ENCODE measurements at places on chromosomes 4 and X.

DNA sequence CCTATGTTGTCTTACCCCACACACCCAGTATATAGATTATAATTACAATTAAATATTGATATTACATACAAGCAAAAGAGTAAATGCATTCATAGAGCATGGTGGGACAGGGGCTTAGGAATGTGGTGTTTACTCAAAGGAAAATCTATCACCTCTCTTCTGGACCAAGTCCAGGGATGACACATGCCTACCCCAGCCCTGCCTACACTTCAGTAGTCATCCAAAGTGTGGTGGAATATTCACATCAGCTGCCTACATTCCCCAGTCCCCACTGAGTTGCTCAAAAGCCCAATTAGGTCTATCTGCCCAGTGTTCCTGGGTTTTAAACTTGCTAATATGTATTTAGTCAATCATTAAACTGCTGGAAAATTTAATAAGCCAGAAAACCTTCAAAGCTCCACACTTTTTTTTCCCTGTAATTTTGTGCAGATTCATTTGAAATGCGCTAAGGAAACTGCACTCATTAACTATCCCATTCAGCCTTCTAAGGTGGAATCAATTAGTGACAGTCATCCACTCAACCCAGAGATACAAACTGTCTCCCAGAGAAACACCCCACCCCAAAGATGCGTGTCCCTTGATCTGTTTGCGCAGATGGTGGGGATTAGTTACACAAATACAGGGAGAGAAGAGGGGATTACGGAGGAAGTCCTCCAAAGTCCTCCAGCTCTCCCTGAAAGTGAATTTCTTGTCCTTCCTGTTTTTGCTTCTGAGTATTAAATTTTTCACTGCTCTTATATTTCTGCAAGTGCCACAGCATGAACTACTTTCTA, 91.7 kb upstream of the KDR start:
- no peak for DNase-seq

DNA sequence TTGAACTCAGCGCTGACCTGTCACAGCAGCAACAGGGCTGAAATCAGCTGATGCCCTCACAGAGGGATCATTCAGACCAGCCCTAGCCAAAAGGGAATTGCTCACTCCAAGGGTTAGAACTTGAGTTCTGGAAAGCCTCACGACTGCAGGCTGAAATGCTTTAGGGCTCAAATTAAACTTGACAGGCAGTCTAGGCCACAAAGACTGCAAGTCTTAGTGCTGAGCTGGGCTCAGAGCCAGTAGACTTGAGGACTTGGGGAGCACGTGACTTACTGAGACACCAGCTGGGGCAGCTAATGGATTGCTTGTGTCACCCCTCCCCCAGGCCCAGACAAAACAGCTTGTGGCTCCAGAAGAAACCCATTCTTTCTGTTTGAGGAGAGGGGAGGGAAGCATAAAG, 119.0 kb upstream of the SLC6A14 start:
- no peak for DNase-seq

DNA sequence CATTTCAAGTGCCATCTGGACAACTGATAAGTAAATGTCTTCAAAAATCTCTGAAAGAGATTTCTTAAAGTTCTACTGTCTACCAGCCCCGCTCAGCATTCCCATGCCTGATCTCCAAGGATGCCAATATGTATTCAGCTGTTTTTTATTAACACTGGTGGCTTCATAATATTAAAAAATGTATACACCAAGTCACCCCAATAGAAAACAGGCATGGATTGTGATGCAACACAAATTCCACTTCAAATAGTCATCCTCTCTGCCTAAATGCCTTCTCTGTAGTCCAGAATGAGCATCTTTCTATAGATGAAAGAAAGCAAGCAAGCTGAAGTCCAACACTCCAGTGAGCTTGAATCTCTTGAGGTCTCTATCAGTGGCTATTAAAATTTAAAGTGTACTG, 152.2 kb upstream of the PPARGC1A start:
- no peak for DNase-seq

DNA sequence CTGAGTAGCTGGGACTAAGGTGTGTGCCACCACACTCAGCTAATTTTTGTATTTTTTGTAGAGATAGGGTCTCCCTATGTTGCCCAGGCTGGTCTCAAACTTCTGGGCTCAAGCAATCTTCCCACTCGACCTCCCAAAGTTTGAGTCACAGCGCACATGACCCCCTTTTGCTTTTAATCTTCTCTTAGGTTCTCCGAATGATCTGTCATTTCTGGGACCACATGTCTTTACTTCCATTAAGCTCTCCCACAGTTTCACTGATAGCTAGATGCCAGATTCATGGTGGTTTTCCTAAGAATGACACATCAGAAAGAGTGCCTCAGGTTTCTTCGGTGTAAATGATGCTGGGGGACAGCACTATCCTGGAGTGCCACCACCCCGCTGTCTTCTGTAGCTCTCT, 17.9 kb downstream of the PRKX start:
- no peak for DNase-seq

- no peak for DNase-seq
Measured at GRCh38 chr4:25527034-25527433, 128.6 kb upstream of the SLC34A2 start.

DNA sequence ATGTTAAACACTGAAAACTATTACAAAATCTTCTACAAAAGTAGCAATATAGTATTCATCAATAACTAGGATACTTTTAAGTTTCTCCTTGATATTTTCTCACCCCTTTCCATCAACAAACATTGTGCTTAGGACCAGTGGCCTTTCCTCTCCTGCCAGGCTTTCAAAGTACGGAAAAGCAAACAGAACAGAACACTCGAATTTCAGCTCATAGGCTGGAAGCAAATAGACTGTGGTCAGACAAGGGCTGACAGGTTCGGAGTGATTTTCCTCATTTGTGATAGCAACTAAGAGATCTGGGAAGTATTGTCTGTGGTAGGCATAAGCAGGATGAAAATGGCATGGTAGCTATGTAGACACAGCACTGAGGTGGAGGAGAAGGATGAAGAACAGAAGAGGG, 68.6 kb upstream of the SORBS2 start:
- DNase-seq, result no peak

- DNase-seq, result no peak
Measured at GRCh38 chr4:43380093-43380492, 487.6 kb downstream of the GRXCR1 start.

DNA sequence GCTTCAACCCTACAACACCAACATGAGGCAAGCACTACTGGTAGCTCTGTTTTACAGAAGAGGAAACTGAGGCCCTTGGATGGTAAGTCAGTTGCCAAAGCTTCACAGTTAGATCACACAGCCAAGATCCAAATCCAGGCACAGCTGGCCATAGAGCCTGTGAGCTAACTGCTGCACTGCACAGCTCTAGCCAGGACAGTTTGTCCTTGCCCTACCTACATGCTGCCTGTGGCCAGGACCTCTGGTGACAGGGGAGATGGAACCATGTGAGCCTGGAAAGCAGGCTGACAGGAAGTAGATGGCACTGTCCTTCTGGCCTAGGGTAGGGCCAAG, 257.8 kb downstream of the FBXW7 start:
- no peak for DNase-seq

GRCh38 chr4:78560296-78560963, 8.9 kb downstream of the ANXA3 start:
- no peak for DNase-seq

DNA sequence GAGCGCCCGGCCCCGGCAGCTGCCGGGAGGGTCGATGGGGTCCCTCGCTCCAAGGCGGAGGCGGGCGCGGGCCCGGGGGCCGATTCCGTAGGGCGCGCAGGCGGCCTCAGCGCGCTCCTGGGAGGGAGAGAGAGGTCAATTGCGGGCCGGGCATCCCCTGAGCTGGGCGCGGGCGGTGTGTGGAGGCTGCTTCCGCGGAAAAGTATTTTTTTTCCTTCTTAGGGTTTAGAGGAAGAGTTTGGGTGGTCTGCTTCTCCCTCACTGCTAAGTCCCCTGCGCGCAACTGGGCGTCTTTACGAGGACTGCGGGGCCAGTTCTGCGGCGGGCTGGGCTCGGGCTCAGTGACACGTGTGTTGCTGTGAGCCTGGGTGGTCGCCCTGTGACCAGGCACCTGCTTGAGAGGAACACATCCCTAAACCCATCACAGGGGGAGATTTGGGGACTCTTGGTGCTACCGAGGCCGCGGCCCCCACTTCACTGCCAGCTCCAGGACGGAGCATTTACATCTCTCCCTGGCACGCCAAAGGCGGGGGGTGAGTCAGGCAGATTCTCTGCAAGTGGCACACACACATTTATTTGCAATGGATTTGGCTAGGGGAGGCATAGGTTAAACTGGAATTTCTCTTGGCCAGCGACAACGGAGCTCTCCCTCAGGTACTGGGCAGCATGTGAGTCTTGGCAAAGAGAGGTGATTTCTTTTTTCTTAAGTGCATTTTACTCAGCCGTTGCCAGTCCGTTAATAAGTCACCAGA, 151.2 kb upstream of the SLC4A4 start:
- peak; percentile 35 for DNase-seq

DNA sequence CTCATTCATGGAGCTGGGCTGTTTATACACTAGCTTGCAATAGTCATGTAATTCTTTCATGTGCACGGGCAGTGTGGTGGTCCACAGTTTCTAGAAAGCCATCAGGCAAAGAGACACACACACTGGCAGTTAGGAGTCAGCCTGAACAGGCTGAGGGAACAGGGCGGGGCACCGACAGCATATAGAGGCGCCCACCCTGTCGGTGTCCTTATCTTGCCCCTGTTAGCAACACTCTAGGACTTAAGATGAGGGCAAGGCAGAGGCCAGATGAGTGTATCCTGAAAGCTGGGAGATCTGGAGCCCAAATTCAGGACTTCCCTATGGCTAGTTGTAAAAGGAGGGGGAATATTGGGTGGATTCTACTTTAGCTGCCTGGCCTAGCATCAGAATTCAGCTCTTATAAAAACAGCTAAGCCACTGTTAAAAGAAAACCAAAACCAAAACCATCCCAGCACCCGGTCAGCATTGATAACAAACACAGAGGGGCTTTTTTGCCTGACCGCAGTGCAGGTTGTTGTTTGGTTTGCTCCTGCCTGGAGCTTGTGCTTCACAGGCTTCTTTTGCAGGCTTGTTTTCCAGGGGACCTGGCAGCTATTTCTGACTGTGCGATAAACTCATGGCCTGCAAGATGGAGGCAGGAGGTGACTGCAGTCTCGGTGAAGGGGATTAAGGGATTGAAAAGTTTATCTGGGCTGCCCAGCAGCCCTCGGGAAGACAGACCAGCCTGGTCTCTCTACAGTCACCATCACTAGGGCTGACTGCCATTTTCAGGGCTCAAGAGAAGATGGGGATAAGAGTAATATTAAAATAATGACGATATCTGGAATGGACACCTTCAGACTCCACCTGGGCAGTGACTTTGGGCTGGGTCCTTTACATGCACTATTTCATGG, 638.9 kb downstream of the MID1IP1 start:
- DNase-seq, result peak; percentile 17

GRCh38 chr4:180052629-180053028, 2190.6 kb upstream of the TENM3 start:
- DNase-seq, result no peak

- DNase-seq, result no peak
Measured at GRCh38 chr4:8037150-8037769, 97.6 kb upstream of the AFAP1 start.

- no peak for DNase-seq
Measured at GRCh38 chr4:14176613-14177012, 549.1 kb upstream of the BOD1L1 start.

DNA sequence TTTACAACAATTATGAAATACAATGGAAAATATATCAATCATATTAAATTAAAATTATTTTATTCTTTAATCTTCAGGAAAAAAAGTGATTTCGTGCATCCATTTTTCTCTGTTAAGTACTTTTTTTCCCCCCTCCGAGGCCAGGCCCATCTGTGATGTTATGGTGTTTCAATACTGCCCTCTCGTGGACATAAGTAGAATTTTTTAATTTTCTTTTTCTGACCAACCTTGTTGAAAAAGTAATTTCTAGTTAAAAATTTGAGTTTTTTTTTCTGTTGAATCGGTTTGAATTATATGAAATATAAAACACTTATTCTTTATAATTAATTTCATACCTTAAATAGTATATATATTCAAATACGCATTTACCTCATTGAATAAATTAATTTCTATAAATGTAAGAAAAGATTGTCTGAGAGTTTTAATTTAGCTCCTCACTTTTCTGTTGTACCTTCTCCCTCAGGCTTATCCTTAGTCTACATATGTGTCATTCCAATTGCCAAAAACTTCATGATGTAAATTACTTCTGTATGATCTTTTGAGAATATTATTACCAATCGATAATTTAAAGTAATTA, 175.8 kb upstream of the TECRL start:
- DNase-seq, result peak; percentile 11

DNA sequence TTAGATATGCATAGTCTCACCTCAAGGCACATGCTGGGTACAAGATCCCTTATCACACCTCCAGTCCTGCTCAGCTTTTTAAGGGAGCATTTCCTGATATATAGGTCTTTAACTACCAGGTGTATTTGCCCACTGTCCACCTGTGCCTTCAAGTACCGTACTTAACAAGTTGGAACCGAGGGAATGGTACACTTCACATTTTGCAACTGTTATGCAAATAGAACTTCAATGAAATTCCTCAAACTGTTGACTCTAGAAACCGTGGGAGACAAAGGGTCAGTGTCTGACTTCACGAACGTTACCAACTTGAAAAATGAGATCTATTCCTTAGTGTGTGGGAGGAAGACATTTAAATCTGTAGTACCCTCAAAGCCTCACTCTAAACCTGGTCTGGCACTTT, 5.2 kb downstream of the TRIM2 start:
- DNase-seq, result no peak

- DNase-seq, result no peak
Measured at GRCh38 chr4:76984127-76984526, 34.6 kb downstream of the SEPTIN11 start.

- no peak for DNase-seq
Measured at GRCh38 chr4:125187226-125188176, 127.3 kb upstream of the FAT4 start.

DNA sequence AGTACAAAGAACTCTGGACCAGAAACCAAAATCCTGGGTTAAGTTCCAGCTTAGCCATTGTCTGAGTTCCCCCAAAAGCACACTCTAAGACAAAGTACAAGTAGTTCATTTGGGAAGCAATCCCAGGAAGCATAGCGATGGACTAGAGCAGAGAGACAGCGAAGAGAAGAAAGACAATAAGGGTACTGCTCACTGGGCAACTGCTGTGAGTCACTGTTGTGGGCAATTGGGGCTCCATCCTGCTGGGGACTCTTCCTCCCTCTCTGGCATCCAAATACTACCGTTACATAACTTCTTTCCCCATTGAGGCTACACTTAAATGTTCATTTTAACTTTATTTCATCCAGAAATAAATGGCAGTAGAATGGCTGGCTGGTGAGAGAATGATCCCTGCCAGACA, 14.1 kb downstream of the SRPX start:
- DNase-seq, result no peak

GRCh38 chrX:154490021-154490413, 412 bp downstream of the SLC10A3 start:
- peak; percentile 45 for DNase-seq

DNA sequence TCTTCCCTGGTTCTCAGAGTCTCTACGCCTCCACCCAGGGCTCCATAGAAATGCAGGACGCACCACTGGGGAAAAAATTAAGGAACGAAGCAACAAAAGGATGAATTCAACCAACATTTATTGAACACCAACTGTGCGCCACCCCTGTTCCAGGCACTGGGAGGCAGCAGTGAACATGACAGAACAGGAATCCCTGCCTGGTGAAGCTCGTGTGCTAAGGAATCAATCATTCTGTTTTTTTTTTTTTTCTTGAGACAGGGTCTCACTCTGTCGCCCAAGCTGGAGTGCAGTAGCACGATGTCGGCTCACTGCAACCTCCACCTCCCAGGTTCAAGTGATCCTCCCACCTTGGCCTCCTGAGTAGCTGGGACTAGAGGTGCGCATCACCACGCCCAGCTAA, 1.9 kb upstream of the FTSJ1 start:
- peak; percentile 34 for DNase-seq

- no peak for DNase-seq
Measured at GRCh38 chr4:100261346-100261745, 71.1 kb upstream of the DDIT4L start.
